Pons (tissue), 1 donor: ENCODE measurements at places on chromosomes 13 and 19.
A peak's percentile ranks its signal among the peaks of the same experiment; 100 is the strongest.

- no peak for DNase-seq
Measured at GRCh38 chr19:30547246-30547645, 175.1 kb downstream of the ZNF536 start.

GRCh38 chr13:28379371-28380083, 115.4 kb downstream of the FLT1 start:
- DNase-seq = no peak

DNA sequence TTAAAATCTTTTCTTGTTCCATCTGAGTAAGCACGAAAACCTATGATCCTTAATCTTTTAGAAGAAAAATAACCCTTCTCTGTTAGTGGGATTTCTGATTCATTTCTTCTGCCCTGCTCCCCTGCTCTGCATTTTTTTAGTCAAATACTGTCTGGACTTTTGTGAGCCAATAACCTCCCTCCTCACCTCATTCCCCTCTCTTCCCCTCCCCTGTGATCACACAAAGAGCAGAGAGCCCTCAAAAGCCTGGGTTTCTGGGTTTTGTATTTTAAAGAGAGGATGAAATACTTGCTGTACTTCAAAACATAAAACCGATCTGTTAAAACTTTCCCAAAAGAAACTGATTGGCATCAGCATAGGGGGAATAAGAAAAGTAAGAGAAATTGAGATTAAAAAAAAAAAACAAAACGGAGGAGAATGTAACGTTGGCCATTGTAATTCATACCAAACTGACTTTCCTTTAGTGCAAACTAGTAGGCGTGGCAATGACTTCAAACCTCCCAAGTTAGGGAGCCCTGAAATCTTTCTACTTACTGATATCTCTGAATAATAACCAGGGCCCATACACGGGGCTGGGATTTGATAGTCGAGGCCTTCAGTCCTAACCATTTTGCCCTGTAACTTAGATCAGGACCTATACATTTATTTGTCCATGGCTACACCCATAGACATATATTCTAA, 232.9 kb downstream of the TM9SF2 start:
- no peak for DNase-seq

DNA sequence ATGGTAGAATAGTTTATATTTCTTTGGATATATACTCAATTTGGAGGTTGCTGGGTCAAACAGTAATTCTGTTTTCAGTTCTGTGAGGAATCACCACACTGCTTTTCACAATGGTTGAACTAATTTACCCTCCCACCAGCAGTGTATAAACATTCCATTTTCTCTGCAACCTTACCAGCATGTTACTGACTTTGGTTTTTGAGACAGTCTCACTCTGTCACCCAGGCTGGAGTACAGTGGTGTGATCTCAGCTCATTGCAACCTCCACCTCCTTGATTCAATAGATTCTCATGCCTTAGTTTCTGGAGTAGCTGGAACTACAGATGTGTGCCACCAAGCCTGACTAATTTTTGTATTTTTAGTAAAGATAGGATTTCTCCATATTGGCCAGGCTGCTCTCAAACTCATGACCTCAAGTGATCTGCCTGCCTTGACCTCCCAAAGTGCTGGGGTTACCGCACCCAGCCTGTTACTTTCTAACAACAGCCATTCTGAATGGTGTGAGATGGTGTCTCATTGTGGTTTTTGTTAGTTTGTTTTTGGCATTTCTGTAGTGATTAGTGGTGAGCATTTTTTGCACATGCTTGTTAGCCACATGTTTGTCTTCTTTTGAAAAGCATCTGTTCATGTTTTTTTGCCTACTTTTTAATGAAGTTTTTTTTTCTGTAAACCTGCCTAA, 12.5 kb downstream of the ZNF714 start:
- DNase-seq = no peak

DNA sequence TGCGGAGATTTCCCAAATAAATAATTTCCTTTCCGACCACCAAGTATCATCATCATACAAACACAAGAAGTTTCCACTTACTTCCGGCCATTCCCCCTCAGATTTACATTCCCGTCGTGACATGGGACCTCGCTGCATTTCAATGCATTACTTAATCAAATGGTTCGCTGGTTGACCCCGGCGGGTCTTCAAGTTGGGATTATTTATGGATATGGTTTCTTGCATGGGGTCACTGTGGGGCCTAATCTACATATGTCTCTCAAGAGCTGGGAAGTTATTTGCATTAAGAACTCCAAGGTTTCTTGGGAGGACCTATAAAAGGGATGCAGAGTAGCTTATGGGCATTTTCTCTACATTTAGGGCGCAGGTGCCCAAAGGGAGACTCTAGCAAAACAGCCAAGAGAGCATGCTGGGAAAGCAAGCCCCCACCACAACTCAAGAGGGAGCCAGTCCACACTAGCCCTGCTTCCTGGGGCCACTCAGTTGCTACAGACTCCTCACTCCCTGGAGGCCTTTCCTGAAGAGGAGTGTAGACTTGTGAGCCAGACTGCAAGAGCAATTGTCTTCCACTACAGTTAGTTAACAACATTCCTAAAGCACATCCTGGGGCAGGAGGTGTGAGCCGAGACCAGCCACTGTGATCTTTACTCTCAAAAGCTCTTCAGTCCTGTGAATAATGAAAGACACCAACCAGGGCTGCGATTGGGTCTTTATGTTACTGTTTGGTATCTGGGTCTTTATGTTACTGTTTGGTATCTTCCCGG, 125.3 kb downstream of the KATNAL1 start:
- no peak for DNase-seq

GRCh38 chr19:926589-927350, 935 bp downstream of the ARID3A start:
- DNase-seq = peak; percentile 32

DNA sequence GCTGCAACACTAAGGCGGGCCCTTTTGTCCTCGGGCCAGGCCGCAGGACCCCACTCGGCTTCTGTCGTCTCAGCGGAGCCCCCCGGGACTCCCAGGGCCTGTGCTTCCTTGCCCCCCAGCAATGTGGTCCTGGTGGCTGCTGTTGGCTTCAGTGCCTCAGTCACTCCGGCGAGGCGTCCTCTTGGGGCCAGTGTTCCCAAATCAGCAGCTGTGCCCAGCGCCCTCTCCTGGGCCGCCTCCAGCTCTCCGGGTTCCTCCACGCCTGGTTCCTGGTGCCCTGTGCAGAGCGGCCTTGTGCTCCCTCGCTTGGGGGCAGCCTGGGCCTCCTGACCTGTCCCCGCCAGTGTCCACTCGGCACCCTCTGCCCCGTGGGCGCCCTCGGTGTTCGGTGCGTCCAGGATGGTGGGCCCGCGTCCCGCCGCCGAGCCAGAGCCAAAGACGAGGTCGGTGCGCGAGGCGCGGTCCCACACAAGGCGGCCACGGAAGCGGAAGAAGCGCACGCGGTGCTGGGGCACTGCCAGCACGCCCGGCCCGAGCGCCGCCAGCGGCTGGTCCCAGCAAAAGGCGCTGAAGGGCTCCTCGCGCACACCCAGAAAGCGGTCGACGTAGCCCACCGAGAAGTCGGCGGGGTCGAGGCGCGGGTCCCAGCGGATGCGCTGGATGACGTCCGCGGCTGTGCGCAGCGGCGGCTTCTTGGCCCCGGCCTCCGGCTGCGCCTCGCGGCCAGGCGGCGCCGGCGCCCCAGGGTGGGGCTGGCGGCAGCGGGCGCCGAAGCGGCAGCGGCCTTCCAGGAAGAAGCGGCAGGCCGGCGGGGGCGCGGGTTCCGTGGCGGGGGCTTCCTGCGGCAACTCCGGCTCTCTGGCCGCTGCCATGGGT, 685 bp downstream of the LENG9 start:
- DNase-seq = no peak

DNA sequence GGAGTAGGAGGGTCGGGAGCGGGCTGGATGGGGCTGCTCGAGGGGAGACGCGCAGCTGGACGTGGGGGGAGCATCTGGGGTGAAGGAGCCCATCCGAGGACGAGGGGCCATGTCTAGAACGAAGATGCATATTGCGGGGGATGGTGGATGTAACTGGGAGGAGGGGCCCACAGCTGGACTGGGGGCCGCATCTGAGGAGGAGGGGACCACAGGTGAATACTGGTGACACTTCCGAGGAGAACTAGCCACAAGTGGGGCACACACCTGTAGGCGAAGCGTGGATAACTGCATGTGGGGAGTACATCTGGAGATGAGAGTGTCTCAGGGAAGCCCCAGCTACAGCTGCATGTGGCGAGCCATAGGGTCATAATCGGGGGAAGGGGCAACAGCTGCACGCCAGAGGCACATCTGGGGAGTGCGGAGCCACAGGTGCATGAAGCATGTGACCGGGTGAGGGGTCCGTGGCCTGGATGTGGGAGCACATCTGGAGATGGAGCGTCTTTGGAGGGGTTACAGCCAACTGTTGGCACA, 402 bp downstream of the ZSWIM9 start:
- peak; percentile 24 for DNase-seq

DNA sequence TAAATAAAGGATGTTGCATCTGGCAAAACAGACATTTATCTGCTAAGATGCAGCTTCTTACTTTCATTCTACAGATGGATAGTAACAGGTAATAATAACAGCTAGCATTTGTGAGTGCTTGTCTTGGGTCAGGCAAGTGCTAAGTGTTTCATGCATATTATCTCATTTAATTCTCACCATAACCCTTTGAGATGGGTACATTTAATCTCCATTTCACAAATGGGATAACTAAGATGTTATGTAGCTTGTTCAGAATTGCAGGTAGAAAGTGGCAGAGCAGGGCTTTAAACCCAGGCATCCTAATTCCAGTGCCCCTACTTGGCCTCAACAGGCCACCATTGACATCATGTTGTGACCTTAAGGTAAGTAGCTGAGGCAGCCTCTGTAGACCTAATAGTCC, 69.8 kb downstream of the LMO7 start:
- DNase-seq = no peak

GRCh38 chr13:92488249-92488852, 738.3 kb upstream of the GPC6 start:
- no peak for DNase-seq

DNA sequence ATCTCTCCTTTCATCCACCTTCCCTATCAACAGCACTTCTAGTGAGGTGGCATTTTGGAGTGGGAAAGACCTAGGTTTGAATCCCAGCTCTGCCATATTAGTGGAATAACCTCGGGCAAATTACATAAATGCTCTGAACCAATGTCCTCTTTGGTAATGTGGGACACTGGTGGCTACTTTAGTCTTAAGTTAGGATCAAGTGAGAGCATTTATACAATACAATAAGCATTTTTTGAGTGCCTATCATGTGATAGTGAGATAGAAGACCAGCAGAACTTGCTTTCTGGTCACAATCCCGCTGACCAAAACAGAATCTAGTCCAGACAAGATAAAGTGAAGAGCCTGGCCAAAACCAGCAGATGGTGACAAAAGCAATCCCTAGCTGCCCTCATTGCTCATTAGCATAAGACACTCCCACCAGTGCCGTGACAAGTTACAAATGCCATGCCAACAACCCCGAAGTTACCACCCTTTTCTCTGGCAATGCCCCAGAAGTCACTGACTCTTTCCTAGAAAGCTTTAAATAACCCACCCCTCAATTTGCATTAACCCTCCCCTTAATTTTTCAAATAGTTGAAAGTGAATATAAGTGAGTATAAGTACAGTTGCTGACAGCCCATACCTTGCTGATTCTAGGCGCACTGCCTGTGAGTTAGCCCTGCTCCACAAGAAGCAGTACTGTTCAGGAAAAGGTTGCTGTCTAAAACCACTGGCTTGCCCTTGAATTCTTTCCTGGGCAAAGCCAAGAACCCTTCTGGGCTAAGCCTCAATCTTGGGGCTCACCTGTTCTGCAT, 28.9 kb upstream of the KPNA3 start:
- DNase-seq = no peak

GRCh38 chr19:48509467-48510194, 2.0 kb downstream of the LMTK3 start:
- DNase-seq = no peak

GRCh38 chr19:37583340-37583739, 11.3 kb downstream of the ZNF571 start:
- no peak for DNase-seq

GRCh38 chr19:45884682-45885555, 1.0 kb downstream of the IRF2BP1 start:
- no peak for DNase-seq

GRCh38 chr13:34748073-34748472, 194.0 kb upstream of the NBEA start:
- peak; percentile 28 for DNase-seq

DNA sequence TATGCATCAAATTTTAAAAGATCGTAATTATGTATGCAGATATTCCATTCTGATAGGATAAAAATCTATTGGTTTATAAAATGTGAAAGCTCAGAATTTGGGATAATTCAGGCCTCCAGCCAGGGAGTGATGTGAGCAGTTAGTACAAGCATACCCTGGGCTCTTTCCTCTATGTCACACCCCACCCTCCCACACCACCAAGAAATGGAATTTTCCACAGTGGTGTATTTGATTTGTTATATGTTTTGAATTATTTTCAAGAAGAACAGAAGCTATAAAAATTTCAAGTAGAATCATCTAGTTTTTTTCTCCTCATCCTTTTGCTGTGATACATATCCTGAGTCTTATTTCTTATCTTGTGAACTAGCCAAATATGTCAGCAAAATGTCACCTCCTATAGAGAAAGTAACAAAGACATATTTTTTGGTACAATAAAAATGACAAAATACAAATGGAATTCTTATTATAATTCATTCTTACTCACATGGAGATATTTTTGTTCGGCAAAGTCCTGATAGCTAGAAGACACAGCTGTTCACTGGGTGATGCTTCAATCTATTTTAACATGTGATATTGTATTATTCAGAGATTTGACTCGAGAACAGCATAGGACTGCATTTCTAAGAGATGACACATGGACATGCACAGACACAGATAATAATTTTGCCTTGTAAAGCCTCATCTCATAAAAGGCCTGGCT, 61.2 kb upstream of the FRY start:
- DNase-seq = no peak

DNA sequence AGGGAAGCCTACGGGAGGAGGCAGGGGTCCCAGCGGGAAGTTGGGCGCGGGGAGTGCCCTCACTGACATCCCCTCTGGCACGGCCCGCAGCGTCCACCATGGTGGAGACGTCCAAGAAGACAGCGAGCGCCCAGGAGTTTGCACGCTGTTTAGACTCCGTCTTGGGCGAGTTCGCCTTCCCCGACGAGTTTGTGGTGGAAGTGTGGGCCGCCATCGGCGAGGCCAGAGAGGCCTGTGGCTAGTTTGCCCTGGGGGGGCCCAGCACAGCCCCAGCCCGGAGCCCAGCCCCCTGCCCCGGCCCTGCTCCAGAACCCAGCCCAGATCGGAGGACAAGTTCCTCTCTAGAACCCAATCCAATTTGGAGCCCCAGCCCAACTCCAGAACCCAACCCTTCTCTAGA, 4.7 kb downstream of the GIPC3 start:
- no peak for DNase-seq
